ENCODE measurements at places on chromosomes 11 and 22. TPM values are rescaled to one million over a fixed set of nuclear protein-coding genes. Genes with fewer than 3 reads are reported as not detected.

Gene DNAJB7
- not detected for total RNA-seq

DNA sequence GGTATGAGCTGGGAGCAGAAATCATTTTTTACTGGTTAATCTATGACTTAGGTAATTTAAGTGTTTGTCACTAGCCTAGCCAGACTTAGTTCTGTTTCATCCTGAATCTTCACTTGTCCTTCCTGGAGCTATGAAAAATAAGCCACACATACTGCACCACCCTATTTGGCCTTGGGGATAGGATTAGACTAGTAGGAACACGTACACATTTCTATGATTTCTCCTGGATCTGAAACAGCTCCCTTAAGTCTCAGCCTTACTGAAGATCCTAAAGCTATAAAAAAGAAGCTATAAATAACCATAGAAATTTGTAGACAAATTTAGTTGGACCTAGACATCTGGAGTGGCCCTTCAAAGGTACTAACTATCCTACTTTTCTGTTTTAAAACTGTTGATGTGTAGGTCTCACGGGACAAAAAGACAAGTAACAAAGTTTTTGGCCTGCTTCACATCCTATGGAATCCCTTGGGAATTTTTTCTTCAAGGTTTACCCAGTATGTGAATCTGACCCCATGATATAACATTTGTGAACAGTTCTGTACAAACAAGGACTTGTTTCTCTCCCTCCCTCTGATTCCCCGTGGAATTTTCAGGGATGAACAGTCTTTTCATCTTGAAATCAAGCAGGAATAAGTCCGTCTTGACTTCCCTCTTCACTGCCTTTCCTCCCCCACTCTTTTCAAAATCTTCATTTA lies 275.0 kb downstream of the FAM76B start:
- no peak for DNase-seq

- no peak for DNase-seq
Observed at GRCh38 chr11:35983981-35984380, 40.1 kb downstream of the LDLRAD3 start.

Gene TEX54
- not detected for total RNA-seq

- no peak for DNase-seq
Observed at GRCh38 chr22:35446365-35446764, 46.4 kb downstream of the MCM5 start.

- no peak for DNase-seq
Observed at GRCh38 chr11:8058216-8058615, 22.8 kb upstream of the TUB start.
